Activated CD8-positive, alpha-beta memory T cell treated with anti-CD3 and anti-CD28 coated beads for 1 hour (primary cell): ENCODE measurements at places on chromosomes 5 and 9.

- DNase-seq, result no peak
Observed at GRCh38 chr5:179767496-179768100, 26.2 kb upstream of the LTC4S start.

- no peak for DNase-seq
Observed at GRCh38 chr9:110064803-110065202, 143.2 kb downstream of the C9orf152 start.

DNA sequence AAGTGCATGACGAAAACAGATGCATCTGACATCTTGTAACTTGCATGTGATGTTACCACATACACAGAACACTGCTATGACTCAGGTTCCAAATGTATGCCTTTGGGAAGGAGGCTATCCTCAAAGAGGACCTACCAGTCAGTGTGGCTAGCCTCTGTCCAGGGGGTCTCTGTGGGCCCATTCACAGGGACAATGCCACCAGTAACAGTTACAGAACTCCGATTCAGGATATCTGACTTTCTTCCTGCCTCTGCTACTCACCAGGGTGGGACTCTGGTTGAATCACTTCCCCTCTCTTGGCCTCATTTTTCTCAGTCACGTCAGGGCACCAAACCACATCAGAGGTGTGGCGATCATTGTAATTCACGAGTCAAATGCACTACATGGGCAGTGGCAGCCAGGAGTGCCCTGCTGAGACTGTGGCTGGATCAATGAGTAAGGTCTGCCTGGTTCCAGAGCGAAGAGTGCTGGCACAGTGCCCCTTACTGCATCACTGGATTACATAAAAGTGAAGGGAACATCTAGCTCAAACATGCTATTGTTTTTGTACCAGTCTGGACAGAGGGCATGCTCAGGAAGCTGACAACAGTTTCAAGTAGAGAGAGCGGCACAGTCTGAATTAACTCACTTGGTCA is 13.2 kb downstream of the ATOX1 start:
- no peak for DNase-seq

DNA sequence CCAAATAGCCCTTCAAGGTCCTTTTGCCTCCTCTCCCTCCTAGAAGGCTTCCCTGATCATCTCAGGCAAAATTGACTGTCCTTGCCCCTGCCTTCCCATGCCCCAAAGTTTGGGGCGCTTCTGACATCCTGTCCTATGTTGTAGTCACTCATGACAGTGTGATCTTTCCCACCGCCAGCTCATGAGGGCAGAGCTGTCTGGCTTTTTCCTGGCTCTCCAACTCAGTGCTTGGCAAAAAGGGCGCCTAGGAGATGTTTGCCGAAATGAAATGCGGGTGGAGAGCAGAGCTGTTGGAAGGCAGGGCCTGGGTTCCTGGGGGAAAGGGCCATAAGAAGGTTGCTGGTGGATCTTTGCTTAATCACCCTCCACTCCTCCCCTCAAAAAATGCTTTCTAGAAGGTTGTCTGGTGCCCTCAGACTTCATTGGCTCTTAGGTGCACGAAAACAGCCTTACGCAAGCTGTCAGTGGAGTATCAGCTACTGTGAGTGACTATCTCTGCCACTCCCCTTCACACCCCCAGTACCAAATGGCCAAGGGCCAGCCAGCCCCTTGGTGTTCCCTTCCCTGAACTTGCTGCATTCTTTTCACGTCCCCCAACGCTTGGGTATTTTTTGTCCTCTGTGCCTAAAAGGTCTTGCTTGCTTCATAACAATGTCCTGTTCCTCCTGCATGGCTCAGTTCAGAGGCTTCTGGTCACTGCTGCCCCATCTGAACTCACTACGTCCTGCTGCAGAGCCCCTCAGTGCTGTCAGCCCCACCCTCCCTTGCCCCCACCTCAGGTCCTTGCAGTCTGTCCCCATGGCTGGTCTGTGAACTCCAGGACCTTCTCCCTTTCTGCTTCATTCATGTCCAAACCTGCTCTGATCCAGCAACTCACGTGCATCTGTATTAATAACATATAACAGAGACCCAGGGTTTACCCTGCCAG is 2.6 kb upstream of the SLC25A51 start:
- no peak for DNase-seq

- no peak for DNase-seq
Observed at GRCh38 chr5:158725297-158725851, 374.3 kb downstream of the EBF1 start.

GRCh38 chr9:129860653-129861446 is 25.6 kb downstream of the USP20 start:
- no peak for DNase-seq
